ENCODE measurements at places on chromosomes 4 and X.

DNA sequence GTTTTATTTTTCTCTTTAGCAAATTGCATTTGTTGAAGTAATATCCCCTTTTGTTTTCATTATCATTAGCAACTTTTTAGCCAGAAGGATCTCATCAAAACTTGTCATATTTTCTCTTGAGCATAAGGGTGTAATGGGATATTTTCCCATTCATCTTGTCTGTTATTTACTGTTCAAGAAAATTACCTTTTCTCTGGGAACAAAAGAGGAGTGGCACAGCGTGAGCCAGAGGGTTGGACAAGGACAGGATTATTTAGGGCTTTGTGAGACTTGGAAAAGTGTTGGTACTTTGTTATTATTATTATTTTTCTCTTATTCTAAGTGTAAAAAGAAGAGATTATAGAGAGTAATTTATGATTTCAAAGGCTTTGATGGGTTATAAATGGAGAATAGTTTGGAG lies 135.9 kb downstream of the PRKX start:
- no peak for DNase-seq

DNA sequence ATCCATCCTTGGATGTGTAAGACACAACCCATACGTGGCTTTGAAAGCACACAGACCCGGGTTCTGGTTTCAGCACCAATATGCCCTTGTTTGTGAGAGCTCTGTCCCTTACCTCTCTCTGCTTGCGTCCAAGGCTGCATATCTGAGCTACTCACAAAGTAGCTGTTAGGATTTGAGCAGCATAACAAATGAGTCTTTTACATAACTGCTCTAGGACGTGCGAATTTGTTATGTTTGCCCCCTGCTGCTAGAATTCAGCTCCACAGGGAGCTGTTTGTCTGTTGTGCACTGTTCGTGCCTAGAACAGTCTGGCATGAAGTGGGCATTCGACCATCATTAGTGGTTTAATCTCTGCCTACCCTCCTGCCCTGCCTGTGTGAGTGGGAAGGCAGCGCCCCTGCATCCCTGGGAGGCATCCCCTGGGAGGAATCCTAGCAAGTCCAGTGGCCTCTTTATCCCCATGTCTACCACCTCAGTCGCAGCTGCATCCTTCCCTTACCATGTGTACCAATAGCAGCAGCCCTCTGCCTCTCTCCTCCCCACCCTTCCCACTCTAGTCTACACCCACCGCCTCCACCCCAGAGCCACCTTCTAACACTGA lies 42.1 kb downstream of the SLC2A9 start:
- no peak for DNase-seq

GRCh38 chrX:111568354-111568753 lies 56.9 kb downstream of the SERTM2 start:
- no peak for DNase-seq

DNA sequence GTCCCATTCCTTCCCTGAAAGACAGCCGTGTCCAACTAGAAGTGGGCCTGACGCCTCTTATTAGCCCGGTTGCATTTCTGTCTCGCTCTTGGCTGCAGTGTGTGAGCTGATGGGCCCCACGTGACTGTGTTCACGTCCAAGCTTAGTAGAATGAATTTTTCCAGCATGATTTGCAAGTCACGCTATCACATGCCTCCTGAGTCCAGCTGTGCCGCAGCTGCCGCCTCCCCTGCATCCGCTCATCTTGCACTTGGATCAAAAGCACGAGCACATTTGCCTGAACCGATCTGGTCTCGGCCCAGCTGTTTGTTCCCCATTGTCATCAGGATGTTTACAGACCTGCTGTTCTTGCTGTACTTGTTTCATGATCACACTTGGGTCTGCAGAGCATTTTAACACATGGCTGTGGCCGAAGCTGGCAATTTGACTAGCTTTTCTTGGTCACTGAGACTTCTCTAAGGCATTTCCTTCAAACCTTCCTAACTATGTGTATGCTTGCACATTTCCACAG lies 126.5 kb downstream of the KIT start:
- no peak for DNase-seq

GRCh38 chr4:38105475-38106220 lies 145.4 kb downstream of the PTTG2 start:
- DNase-seq, result no peak

DNA sequence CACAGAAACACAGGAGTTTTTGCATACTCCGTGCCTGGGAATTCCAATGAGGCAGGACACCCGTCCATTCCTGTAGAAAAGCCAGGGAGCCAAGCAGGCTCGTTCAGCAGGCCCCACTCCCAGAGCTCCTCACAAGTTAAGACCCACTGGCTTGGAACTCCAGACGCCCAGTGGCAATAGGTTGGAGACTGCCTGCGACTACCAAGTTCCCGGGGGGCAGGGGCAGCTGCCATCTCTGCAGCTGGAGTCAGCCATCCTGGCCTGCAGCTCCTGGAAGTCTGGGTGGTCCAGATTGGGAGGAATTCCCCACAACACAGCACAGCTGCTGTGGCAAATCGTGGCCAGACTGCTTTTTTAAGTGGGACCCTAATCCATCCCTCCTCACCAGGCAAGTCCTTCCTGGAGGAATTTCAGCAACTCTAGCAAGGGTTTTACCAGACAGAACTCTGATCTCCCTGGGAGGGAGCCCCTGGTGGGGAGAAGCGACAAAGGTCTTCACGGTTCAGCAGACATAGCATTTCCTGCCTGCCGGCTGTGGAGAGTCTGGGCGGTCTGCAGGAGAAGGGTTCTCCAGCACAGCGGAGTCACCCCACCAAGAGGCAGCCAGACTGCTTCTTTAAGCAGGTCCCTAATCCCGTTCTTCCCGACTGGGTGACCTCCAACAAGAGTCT lies 231.9 kb downstream of the STPG2 start:
- DNase-seq, result no peak

DNA sequence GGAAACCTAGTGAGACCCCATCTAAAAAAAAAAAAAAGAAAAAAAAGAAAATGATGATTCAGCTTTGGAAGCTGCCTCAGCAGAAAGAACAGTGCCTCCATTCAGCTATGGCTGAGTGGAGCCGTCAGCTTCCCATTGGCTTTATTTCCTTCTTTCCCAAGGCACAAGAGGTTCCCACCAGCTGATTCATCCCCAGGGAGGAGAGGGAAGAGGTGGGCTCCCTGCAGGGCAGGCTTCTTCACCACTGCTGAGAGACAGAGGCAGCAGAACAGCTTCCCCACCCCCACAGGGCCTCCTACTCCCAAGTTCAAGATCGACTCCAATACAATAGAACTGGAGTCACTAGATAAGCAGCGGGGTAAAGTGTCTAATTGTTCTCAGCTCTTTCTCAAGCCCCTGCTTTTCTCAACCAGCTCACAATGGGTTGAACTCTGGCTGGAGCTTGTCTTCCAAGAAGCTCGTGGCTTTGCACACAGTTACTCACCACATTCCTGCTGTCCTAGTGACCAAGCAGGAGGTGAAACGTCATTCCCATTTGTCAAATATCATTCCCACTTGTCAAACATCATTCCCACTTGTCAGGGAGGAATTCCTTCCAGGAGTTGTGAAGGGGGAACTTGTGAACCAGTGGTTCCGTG lies 47.8 kb downstream of the FHDC1 start:
- no peak for DNase-seq

- DNase-seq, result no peak
Measured at GRCh38 chr4:100948911-100949310, 398.4 kb downstream of the PPP3CA start.

GRCh38 chrX:51804741-51805140 lies 61.5 kb downstream of the GSPT2 start:
- no peak for DNase-seq

- no peak for DNase-seq
Measured at GRCh38 chr4:142416711-142417275, 429.3 kb downstream of the INPP4B start.

DNA sequence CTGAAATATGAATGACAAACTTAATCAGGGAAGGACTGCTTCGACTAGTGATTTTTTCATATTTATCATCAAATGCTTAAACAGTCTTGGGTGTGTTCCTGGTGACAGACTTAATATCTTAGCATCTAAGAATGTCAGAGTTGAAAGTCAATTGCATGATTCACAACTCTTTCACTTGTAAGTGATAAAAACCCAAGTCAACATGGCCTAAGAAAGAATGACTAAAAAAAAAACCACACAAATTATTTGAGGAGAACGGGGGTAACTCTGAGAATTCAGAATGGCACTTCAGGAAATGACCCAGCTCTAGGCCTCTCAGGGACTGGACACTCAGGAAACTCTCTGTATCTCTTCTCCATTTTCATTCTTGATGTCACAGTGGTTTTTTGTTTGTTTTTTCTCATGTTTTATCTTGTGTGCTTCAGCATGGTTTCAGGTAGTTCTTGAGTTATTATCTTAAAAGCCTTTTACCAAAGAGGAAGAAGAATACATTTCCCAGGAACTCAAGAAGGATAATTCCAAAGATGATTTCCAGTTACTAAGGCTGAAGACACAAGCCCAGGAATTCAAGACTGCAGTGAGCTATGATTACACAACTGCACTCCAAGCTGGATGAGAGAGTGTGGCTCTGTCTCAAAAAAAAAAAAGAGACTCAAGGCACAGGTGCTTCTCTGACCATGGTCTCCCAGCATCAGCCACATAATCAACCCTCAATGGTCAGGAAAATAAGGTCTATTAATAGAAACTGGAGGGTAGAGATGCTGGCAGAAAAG lies 1697.8 kb upstream of the IGFBP7 start:
- no peak for DNase-seq

GRCh38 chr4:100555611-100556337 lies 38.0 kb upstream of the EMCN start:
- DNase-seq, result no peak

GRCh38 chrX:1137531-1137930 lies 74.9 kb downstream of the CRLF2 start:
- no peak for DNase-seq

GRCh38 chr4:102497986-102498385 lies 3.2 kb upstream of the NFKB1 start:
- no peak for DNase-seq

Data from activated CD4-positive, alpha-beta T cell treated with anti-CD3 and anti-CD28 coated beads for 4 hours (primary cell).